Endothelial cell (in vitro differentiated cells): ENCODE measurements at places on chromosomes 12 and 14.

DNA sequence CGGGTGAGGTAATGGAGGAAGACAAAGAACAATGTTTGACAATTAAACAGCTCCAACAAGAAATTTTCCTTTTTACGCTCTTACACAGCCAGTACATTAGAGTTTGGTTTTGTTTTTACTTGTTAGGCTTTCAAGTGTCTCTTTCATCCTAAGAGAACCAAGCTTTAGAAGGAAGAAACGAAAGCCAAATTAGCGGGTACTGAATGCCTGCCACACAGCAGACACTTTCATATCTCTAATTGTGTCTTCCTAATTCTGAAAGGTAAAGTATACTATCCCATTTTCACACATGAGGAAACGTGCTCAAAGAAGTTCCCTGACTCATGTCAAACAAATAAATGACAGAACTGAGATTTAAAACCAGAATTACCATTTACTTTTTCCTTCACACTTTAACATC, 65.0 kb downstream of the CDK17 start:
- DNase-seq = no peak

- DNase-seq = peak; percentile 68
Measured at GRCh38 chr14:70622111-70622712, 19.5 kb upstream of the TTC9 start.

GRCh38 chr14:91920526-91920925, 27.0 kb downstream of the FBLN5 start:
- no peak for DNase-seq

DNA sequence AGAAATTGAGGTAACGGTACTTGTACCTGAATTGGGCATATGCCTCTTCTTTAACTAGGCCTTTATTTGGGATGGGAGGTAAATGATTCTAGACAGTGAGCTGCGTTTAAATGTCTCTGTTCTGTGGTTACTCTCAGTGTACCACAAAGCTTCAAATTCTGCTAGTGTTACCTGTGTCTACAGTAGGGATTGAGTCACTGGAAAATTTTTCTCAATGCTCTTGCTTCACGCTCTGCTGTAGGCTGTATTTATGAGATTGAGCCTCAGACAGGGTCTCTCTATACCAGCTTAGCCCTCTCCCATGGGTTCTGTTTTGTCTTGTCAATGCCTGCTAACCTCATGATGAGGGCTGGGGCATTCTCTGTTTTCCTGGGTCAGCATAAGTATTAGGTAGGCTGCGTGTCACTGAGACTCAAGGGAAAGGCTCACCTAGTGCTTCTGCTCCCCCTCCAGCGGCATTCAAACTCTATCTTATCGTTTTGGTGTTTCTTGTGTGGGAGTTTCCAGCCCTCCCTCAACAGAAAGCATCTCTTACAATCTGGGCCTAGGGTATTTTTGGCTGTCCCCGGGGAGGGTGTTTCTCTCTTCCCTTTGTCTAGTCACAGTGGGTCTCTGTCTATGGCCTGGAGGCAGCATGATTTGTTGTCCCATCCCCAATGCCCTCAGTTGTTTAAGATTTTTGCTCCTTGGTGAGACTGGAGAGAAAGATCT, 285.8 kb downstream of the ADGRD1 start:
- DNase-seq = no peak

DNA sequence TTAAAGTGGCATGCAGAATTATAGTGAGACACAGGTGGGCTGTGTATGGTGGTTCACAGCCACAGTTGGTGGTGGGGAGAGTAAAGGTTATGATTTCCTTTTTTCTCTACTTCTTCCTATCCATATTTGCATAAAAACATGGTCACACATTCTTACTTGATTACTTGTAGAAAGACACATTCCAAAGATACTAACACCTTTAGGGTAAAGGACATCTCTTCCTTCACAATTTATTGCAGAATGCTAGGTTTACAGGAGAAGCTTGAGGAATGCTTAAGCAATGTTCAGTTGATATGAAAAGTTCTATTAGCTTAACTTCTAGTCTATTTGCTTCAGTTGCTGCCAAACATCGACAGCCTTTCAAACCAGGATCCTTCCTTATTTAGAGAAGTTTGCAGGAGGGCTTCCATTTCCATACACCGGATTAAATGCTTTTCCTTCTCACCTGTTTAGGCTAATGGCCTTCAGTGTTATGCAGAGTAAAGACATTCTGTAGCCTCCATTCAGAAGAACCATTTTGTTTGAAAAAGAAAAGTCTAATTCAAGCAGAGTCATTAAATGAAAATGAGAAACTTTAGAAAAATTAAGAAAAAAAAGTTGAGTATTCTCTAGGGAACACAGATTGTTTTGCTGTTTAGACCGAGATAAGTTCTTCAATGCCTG, 2.6 kb upstream of the PHC1 start:
- no peak for DNase-seq

DNA sequence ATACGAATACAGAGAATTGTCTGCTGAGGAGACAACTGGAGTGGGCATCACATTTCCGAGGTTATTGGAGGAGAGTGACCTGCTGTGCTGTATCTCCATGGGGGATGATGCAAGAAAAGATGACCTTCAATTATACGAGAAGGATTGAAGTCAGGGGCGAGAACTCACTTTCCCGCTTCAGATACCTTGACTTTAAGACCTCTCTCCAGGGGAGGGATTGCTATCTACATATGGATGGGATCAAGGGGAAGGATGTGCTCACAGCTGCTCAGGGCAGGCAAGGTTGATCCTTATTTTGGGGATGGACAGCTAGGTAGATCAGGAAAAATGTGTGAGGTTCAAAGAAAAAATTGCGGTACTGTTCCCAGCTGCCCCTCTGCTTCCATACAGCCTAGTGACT, 24.4 kb downstream of the NEUROD4 start:
- DNase-seq = no peak

- DNase-seq = peak; percentile 11
Measured at GRCh38 chr12:69108037-69108436, 131.3 kb upstream of the CPSF6 start.

GRCh38 chr14:105093431-105094192, 28.4 kb upstream of the GPR132 start:
- peak; percentile 89 for DNase-seq
